ENCODE measurements at places on chromosomes 5 and 9.

DNA sequence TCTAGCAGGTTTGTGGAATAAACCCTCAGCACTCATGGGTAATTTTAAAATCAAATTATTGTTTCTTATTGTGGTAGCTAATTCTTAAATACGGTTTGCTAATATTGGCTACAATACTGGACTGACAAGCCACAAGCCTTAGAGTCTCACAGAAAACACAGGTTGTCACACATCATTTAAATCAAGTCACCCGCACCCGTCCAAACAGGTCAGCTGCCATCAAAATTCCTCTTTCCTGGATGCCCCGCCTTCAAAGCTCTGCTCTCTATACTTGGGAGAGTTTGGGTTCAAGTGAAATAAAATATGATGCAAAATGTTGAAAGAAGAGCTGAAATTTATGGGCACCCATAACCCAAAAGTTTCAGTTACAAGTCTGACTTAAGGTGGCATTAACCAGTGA lies 12.3 kb upstream of the SUSD1 start:
- DNase-seq = no peak

DNA sequence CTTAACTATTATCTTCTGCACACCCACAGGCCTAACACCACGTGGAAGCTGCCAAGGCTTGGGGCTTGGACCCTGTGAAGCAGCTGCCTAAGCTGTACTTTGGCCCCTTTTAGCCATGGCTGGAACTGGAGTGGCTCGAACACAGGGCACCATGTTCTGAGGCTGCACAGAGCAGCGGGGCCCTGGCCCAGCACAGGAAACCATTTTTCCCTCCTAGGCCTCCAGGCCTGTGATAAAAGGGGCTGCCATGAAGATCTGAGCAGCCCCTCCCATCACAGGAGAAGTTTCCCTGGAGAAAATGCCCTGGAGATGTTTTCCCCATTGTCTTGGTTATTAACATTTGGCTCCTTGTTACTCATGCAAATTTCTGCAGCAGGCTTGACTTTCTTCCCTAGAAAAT lies 126.3 kb downstream of the MELK start:
- no peak for DNase-seq

DNA sequence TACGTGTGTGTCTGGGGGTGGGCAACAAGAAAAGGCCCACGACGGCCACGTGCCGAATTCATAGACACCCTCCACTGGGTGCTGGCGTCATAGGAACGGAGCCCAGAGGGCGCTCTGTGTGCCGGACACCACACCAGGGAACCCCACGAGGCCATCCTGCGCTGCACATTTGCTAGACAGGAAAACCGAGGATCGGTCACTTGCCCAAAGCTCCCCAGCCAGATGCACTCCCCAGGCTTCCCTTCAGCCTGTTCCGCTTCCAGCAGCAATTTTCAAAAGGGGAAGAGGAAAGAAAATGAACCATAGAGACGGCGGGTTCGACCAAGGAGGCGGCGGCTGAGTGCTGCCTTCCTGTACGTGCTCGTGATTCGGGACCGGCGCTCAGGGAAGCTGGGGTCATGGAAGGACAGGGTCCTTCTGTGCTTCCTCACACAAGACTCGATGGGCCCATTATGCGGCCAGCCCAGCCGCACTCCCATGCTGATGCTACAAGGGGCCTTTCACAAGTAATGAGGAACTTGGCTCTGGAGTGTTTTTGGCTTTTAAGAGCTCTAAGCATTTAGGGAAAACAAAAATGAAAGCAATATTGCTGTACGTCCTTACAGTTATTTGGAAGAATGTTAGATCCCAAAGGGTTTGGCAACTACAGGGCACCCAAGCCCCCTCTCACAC lies 124.6 kb upstream of the SARDH start:
- DNase-seq = no peak

DNA sequence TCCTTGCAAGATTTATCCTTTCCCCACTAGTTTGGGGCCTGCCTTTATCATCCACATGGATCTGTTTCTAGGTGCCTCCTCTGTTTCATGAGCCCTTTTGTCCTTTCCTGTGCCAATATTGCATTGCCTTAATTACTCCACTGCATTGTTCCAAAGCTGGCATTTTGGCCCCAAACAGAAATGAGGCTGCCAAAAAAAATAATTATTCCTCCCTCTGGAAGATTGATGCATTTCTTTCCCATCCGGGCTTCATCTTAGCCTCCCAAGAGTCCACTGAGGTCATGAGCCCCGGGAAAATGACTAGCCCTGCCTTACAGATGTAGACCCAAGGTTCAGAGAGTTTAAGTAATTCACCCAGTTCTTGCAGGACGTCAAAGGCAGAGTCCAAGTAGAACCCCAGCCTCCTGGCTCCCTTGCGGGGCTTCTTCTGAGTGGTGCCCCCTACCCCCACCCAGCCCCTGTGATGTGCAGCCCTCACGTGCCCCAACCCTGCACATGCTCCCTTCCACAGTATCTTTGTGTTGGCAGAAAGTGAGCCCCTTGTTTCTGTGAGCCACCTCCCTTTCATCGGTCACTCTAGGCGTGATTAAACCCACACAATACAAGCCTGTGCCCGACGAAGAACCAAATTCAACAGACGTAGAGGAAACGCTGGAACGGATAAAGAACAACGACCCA lies 62.1 kb downstream of the TMOD1 start:
- DNase-seq = no peak

DNA sequence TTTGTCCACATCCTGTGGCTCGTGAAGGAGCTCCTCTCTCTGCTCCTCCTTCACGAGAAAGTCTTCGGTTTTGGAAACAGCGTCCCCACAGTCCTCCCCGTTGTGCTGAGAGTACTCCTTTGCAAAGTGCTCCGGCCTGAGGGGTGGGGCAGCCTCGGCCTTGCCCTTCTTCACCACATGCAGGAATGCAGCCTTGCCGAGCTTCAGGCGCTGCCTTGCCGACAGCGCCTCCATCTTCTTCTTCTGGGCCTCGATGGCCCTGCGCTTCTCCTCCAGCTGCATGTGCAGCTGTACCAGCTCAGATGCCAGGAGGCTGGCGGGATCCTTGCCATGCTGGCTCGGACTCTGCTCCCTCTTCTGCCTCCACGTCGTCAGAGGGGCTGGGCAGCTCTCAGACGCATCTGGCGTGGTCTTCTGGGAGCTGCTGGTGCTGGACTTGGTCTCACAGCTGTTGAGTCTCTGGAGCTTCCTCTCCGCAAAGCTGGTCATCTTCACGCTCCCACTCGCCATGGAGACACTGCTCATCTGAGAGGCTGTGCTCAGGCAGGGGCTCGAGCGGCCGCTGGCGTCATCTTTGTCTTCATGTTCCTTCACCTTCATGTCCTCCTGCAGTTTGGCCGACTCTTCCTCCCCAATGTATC lies 85.5 kb downstream of the CAMSAP1 start:
- no peak for DNase-seq

DNA sequence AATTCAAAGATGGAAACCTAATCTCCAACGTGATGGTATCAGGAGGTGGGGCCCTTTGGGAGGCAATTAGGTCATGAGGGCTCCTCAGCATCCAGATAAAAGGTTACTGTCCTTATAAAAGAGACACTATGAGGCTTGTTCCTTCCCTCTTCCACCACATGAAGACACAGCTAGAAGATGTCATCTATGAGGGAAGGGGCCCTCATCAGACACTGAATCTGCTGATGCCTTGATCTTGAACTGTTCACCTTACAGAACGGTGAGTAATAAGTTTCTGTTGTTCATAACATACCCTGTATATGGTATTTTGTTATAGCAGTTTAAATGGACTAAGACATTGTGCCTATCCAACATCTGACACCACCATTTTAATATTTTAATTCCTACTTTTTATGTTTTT lies 19.7 kb upstream of the CCNH start:
- no peak for DNase-seq

DNA sequence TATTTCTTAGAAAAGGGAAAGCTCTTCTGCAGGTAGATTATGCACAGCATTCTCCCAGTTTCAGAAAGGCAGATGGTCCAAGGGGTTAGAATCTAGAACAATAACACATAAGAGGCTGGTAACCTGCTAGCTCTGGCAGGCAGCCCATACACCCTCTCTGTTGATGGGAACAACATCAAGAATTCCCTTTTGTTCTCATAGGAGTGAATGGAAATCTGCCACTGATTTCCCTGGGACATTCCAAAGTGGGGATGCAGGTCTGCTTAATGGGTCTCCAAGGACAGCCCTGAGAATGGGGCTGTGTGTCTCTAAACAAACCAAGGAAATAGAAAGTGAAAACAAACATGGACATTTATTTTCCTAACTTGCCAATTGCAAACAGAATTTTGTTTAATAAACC lies 456.8 kb downstream of the EBF1 start:
- DNase-seq = no peak

All from stimulated activated CD4-positive, alpha-beta T cell treated with anti-CD3 and anti-CD28 coated beads, TNF-alpha, amount 100 ng/mL, for 1 hour (primary cell).